SJSA1 (cell line): ENCODE measurements at places on chromosomes 1 and 21. TPM values are rescaled to one million over a fixed set of nuclear protein-coding genes. Genes with fewer than 3 reads are reported as not detected.

The RGS2 gene
- total RNA-seq, result 2.1 and 4.7 TPM in 2 replicates

The EPHA10 gene
- not detected in 2 replicates for total RNA-seq

The LYPD8 gene
- total RNA-seq, result not detected in 2 replicates

The OMA1 gene
- 11.5 and 29.8 TPM in 2 replicates for total RNA-seq

DNA sequence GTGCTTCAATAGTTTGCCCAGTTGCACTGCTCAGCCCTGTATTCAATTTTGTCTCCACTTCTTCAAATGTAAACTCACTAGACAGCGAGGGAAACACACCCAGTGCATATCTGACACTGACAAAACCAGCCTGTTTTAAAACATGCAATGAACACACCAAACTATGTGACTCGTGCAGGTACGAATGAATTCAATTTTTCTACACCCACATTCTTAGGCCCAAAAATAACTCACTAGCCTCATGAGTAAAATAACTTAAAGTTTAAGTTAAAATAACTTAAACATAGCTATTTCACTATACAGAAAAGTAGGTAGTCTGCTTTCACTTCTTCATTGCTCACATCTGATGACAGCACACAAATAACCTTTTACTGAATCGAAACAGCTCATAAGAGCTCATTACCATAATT lies 21.1 kb downstream of the TTC13 start:
- no peak for DNase-seq

- no peak for DNase-seq
Measured at GRCh38 chr1:58857680-58858673, 74.1 kb upstream of the JUN start.

- no peak for DNase-seq
Measured at GRCh38 chr1:236888126-236888525, 93.0 kb downstream of the MTR start.

DNA sequence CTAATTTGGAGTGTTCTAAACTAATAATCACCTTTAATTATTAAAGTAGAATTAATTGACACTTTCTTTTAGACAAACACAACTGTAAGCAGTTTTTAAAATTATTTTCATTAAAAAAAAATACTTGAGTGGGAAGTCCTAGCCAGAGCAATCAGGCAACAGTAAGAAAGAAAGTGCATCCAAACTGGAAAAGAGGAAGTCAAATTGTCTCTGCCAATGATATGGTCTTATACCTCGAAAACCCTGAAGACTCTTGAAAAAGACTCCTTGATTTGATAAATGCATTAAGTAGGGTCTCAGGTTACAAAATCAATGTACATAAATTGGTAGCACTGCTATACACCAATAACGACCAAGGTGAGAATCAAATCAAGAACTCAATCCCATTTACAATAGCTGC lies 83.0 kb upstream of the GADD45A start:
- DNase-seq, result no peak

GRCh38 chr21:31282095-31282709 lies 61.9 kb downstream of the TIAM1 start:
- DNase-seq, result peak; percentile 95

- DNase-seq, result peak; percentile 80
Measured at GRCh38 chr1:27858072-27858948, 14.0 kb upstream of the THEMIS2 start.

DNA sequence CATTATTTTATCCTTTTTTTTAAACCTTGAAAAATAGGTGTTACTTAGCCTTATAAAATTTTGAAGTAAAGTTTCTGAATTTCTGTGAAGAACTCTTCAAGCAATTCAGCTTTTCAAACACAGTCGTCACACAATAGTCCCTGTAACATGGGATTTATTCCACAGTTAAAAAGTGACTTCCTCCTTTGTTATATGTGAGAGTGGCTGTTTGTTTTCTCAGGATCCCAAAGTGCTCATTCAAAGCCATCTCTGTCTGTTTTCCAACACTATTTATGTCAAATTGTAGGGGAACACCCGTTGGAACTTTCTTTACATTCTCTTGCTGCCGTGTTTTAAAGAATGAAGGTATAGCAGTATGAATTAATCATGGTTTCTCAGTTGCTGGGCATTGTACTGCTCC lies 80.8 kb upstream of the GPR52 start:
- DNase-seq, result no peak

DNA sequence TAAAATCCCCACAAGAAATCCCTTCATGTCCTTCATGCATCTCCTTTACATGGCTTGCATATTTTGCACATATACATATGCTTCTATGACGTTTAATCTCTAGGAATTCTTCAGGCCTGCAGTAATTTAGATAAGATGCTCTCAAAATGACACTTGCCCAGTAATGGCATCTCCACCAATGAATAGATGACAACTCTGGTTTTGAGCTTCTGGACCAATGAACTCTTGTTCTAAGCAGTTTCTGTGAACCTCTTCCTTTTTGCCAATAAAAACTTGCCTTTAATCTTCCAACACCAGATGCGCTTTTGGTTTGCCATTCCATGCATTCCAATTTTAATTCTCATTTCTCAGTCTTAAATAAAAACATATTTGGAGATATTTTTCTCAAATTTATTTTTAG lies 189.8 kb upstream of the OLFM3 start:
- no peak for DNase-seq

DNA sequence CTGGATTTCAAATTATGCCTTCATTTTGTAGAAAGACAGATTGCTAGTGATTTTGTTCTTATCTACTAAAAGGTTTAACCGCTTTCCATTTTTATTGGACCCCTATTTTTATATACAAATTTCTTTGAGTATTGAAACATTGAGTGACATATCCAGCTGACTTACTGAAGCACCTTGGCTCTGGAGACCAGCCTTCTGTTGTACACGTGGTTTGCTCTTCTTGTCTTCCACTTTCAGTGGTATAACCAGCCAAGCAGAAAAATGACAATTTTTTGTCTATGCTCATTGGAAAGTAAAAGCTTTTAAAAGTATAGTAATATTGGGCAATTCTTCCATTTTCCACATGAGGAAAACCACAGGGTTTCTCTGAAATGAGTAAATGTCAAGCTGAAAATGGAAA lies 4.4 kb downstream of the F13B start:
- DNase-seq, result no peak

- no peak for DNase-seq
Measured at GRCh38 chr1:83819436-83819835, 179.5 kb downstream of the TTLL7 start.

DNA sequence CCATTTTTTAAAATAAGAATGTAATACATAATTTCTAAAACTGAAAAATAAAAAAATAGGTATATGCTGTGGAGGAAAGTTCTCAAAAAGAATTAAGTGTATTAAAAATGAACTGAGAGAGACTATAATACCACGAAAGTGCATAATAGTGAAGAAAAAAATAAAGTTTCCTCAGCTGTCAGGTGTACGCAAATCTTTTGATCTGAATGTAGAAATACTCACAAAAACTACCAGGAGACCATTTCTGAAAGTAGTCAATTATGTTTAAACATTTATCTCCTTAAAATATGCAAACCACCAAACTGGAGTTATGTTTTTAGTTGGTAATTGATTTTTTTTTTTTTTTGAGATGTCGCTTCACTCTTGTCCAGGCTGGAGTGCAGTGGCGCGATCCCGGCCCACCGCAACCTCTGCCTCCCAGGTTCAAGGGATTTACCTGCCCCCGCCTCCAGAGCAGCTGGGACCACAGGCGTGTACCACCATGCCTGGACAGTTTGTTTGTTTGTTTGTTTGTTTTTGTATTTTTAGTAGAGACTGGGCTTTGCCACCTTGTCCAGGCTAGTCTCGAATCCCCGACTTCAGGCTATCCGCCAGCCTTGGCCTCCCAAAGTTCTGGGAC lies 1169.2 kb upstream of the B3GALT2 start:
- no peak for DNase-seq

GRCh38 chr21:25169370-25169769 lies 437.9 kb downstream of the MRPL39 start:
- DNase-seq, result no peak

GRCh38 chr1:211335522-211336157 lies 9.0 kb downstream of the TRAF5 start:
- no peak for DNase-seq

GRCh38 chr1:24896176-24896575 lies 33.9 kb downstream of the RUNX3 start:
- DNase-seq, result peak; percentile 38

- no peak for DNase-seq
Measured at GRCh38 chr1:161502641-161503393, 2.4 kb upstream of the FCGR2A start.

DNA sequence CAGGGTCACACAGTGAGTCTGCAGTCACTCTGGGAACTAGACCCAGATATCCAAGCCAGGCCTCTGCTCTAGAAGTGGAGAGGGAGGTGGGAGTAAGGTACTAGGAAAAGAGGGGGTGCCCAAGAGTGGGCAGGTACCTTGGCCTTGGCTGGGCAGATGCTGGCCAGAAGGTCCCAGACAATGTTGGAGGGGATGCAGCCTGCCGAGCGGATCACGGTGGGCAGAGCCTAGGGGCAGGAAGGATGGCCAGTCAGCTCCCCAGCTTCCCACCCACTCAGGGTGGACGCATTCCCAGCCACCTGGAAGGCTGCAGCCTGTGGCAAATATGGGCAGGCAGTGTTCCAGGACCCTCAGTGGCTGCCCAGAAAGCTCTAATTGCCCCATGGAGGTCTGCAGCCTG lies 23.3 kb downstream of the SPOCD1 start:
- DNase-seq, result no peak
